HT-29 (cell line): ENCODE measurements at places on chromosomes 4 and X.

DNA sequence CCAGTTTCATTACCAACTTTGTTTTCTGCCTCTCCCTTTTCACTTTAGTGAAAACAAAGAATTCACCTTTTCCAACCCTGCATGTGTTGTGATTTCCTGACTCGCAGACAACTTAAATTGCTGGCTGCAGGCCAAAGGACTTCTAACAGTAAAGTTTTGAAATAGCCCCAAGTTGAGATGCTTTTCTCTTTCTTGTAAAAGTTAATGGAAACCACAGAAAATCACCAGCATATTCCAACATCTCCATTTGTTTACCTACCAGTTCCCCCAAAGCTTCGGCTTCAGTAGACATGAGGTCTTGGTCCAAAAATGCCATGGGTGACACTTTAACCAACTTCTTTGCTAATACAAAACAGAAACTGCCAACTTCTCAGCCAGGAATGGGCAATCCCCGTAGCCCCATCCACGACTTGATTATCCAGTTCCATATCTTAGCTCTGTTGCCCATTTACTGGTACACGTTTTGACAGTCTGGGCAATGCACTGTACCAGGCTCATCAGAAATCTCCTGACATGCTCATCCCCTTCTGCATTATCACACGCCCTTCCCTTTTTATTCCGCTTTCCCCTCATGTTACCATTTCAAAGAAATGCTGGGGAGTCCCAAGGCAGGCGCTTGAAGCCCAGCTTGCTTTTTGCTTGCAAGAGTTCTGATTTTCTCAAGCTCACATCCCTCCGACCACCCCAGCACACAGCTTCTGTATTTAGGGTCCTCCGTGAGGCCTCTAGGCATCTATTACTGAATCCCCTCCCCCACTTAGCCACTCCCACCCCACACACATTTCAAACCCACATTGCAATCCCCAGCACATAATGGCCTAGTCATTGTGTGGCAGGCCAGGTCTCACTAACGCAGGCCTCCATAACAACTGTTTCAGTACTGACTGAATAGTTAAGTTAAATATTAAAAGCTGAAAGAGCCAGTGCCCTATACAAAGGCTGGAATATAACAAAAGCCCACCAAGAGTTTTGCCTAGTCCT lies 137.9 kb upstream of the S100G start:
- no peak for DNase-seq

DNA sequence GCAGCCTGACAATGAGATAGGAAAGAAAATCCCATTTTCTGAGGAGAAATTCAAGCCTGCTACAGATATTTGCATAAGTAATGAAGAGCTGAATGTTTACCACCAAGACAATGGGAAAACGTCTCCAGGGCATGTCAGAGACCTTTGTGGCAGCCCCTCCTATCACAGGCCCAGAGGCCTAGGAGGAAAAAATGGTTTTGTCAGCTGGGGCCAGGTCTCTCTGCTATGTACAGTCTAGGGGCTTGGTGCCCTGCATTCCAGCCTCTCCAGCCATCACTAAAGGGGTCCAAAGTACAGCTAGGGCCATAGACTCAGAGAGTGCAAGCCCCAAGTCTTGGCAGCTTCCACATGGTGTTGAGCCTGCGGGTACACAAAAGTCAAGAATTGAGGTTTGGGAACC lies 361.6 kb upstream of the ANXA10 start:
- DNase-seq, result no peak

DNA sequence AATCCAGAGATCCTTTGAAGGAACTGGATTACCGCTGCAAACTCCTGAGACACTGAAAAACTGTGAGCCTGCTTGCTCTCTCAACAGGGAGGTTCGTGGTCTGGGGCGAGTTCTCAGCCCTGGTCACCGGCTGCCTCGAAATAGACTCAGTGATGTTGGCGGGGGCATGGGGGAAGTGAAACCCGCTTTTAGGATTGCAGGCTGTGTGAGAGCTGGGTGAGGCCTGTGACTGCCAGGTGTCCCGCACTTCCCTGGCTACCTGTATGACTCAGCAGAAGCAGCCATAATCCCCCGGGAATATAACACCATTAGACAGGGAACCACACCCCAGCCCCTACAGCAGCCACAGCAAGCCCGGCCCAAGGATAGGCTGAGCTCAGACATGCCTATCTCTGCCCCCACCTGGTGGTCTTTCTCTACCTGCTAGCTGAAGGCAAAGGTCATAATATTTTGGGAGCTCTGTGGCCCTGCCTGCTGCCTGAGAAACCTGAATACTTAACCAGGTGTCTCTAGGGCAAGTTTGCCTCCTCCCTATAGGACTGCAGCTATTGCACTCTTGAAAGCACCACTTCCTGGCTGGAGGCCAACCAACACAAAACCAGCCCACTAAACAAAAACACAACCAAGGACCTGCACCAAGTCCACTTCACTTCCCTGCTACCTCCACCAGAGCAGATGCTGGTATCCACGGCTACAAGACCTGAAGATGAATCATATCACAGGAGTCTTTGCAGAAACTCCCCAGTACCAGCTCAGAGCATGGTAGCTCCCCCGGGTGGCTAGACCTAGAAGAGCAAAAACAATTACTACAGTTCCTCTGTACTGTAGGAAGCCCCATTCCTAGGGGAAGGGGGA lies 202.0 kb downstream of the RRAGB start:
- DNase-seq, result no peak

DNA sequence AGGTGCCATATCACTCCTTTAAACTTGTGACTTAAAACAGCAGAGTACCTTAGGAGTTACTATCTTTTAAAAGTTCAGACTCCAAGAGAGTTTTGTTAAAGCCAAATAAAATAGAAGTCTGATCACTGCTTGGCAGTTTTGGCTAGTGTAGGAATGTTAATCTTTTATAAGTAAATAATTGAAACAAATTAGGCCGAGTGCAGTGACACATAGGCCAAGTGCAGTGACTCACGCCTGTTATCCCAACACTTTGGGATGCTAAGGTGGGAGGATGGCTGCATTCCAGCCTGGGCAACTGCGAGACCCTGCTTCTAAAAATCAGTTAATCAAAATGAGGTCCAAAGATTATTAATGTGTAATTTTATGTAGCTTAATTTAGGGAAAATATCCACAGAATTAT lies 37.2 kb downstream of the WDR44 start:
- DNase-seq, result no peak

DNA sequence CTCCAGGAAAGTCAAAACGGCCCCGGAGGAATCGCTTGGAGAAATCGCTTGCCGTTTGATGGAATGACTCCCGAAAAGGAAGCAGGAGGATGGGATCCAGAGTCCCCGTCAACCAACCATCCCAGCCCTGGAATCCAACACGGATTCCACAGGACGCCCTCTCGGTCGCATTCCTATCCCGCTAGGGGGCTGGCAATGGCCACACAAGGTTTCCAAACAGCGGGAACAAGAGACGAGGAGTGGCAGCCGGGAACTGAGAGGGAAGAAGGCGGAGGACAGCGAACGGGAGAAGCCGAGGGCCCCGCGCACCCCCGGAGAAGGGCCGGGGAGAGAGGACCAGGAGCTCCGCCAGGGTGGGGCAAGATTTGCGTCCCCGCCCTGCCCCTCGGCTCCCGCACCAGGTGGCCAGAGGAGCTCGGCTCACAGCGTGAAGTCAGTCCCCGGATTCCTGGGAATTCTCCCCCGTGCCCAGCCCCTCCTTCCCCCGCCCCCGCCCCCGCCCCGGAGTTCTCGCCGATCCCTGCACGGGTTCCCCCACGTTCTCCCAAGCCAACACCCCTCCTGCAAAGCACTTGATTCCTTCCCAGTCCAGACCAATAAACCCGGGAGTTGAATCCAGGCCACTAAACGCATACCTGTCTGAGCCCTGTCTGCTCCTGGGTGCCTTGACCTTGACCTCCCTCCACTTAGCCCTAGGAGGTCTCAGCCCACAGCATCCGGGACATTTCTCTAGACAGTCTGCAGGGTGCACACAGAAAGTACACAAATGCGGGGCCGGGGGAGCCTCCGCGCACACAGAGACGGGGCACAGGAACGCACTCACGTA lies 1.4 kb downstream of the PDZD4 start:
- DNase-seq, result no peak

GRCh38 chr4:174983128-174983750 lies 65.1 kb downstream of the ADAM29 start:
- DNase-seq, result no peak
